ENCODE measurements at places on chromosomes 7 and 10.

DNA sequence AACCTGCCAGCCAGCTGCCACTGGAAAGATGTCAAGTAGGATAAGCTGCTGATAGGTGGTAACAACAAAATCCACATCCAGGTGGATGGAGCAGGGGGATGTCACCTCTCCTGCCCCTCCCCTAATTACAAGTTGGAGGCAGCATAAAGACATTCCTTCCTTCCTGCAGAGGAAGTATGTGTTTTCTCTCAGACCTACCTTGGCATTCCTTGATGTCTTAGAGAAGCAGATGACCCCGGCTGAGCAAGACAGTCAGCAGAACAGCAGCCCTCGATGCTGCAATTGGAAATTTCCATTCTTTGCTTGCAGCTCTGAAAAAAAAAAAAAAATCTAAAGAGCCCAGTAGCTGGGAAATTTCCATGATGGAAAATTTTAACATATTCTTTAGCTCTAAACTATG, 137.5 kb upstream of the MKLN1 start:
- DNase-seq: no peak

DNA sequence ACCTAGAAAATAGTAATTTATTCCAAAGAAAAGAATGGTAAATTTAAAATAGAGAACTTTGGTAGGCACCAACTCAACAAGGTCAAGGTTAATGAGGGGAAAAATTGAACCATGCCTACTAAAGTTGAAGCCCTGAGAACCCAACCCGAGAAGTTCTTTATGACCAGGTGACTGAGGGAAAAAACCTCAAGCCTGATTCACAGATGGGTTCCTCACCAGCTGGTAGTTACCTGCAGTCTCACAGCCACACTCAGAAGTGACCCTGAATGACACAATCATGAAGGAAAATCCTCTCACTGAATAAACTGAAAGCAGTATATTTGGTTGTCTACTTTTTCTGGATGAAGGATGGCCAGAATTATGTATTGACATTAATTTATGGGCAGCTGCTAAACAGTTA, 7.0 kb downstream of the C10orf67 start:
- DNase-seq: no peak

- DNase-seq: no peak
Measured at GRCh38 chr7:22364900-22365299, 7.9 kb upstream of the RAPGEF5 start.

DNA sequence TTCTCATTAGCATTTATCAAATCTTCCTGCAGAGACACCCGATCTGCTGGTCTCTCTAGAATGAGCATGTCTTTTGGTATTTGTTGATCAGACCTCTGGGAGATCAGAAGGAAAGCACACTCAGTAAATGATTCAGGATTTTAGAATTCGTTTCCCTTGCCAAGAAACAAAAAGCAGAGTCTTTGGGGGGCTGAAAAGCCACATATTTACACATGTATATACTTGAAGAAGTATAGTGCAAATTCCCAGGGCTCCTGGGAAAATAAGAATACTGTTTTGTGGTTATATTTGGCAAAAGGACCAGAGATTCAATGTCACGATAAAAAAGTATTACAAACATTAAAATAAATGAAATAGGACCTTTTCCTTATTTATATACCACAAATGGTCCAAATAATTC, 100.2 kb downstream of the AGMO start:
- DNase-seq: no peak

GRCh38 chr10:83287374-83287773, 851.9 kb upstream of the GHITM start:
- no peak for DNase-seq

DNA sequence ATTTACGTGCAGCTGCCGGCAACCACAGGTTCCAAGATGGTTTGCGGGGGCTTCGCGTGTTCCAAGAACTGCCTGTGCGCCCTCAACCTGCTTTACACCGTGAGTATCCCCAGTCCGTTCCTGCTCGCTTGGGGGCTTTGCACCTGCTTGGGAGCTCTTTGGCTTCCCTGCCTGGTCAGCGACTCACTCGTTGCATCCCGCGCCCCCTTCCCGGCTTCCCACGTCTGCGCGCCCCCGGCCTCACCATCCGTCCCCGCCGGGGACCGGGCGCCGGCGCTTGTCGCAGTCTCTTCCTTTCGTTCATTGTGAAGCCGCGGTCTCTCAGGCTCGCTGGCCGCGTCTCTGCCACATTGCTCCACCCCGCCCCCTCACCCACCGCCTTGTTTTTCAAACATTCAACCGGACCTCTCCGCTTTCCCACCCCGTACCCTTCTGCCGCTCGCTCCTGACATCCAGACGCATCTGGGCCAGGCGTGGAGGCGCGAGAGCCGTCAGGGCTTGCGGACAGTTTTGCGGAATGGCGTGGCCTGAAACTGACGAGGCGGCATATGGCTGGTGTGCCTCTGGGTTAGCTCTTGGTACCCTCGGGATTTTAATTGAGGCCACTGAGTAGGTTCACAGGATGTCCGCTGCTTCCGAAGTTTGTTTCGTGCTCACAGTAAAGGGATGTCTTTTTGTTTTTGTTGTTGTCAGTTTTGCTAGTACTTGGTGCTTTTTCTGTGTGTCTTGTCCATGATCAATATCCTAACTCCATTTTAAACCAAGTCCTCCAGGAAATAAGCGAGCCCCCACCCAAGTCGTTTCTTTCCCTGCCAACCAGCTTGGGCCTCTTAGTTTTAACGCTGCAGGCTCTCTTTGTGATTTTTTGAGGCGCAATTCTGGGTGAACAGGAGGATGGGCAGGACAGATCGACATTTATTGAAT, 639 bp downstream of the TSPAN13 start:
- DNase-seq: peak; percentile 83

- DNase-seq: no peak
Measured at GRCh38 chr7:140249036-140249806, 72.4 kb upstream of the KDM7A start.

- DNase-seq: peak; percentile 34
Measured at GRCh38 chr10:127067542-127068194, 128.7 kb downstream of the INSYN2A start.

GRCh38 chr10:127906548-127907377, at the start of gene PTPRE:
TSS of gene PTPRE (plus strand) at chr10:127907103. CDS start at chr10:128040882, 133,779 bp downstream.
- DNase-seq: peak; percentile 82
